ENCODE measurements at places on chromosomes 2 and 18. TPM values are rescaled to one million over a fixed set of nuclear protein-coding genes. Genes with fewer than 3 reads are reported as not detected.

TSPYL6 gene
- total RNA-seq, result not detected

ACSL3 gene
- total RNA-seq, result 130 TPM

FHOD3 gene
- total RNA-seq, result 8.7 TPM

MYOM1 gene
- 0.38 TPM for total RNA-seq

TXNDC9 gene
- 48.1 TPM for total RNA-seq

PDCD1 gene
- total RNA-seq, result 0.38 TPM

OSBPL6 gene
- total RNA-seq, result 8.5 TPM

GRCh38 chr2:216659276-216659675 lies 26.1 kb downstream of the IGFBP2 start:
- DNase-seq, result no peak

DNA sequence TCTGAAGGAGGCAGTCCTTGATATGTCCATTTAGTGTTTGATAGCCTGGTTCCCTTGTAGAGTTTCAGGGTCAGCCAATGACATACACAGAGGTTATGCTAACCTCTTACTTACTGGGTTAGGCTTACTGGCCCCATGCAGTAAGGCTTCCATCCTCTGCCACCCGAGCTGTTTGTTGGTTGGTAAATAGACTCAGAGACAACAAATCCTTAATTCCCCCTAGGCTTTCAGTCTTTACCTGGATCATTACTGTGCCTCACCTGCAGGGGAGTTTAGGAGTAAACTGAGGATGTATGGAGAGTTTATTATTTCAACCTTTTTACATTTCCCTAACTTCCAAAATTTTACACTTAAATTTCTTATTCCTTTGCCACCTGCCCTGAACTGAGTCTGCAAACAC lies 452.7 kb upstream of the HNMT start:
- DNase-seq, result peak; percentile 16

GRCh38 chr2:38407111-38407682 lies 30.1 kb upstream of the ATL2 start:
- DNase-seq, result no peak

DNA sequence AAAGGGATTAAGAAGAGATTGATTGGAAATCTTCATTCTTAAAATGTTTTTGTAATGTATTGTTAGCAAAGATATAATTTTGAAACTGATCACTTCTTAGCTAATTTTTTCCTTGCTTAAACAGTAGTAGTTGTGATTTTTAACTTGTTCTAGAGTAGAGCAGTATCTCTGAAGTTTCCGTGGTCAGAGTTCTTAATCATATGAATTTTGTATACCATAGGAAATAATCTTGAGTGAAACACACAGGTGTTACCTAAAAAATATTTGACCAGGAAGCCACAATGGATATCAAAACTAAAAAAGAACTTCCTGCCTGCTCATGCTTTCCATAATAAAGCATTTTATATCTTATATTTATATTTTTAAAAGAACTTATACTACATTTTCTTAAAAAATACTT lies 907.1 kb downstream of the ERBB4 start:
- no peak for DNase-seq

DNA sequence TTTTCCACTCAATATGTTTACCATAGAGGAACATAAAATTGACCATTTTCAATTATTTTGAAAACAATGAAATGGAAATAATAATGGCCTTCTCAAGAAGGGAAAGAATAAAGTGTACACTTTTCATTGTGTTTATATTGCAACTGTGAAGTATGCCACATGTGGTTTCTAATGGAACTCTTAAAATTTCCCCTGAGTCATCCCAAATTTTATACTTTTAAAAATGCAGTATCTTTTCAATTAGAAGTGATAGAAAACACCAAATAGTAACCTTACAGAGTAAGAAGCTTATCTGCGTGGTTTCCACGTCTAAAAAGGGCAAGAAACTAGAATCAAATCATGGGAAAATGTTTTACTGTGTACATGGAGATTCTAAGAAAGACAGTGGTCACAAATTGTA lies 70.0 kb downstream of the SCG2 start:
- no peak for DNase-seq

DNA sequence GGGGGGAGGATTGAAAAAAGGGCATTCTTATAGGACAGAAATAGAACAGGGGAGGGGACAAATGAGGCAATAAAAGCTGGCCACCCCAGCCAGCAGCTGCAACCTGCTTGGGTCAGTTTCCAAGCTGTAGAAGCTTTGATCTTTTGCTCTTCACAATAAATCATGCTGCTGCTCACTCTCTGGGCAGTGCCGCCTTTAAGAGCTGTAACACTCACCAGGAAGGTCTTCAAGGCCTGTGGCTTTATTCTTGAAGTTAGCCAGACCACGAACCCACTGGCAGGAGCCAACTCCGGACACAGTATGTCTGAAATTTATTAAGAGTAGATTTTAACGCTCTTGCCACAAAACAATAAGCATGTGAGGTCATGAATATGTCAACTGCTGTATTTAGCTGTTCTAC lies 649.9 kb upstream of the RAB6C start:
- DNase-seq, result no peak

DNA sequence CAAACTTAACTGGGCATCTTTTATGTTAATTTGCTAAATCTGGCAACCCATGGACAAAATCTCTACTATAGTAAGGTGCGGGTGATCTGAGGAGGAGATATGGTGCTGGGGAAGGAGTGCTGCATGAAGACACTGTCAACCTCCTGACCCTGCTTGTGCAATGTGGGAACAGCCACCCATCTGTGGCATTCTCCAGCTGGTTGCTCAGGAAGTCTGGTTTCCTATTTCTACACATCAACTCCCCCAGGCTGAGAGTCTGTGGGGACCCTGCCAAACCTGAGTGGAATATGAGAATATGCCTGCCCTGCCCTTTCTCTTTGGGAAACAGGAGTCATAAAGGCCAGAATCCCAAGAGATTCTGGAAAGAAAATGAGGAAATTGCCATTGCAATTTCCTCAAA lies 60.1 kb upstream of the PAX3 start:
- no peak for DNase-seq

DNA sequence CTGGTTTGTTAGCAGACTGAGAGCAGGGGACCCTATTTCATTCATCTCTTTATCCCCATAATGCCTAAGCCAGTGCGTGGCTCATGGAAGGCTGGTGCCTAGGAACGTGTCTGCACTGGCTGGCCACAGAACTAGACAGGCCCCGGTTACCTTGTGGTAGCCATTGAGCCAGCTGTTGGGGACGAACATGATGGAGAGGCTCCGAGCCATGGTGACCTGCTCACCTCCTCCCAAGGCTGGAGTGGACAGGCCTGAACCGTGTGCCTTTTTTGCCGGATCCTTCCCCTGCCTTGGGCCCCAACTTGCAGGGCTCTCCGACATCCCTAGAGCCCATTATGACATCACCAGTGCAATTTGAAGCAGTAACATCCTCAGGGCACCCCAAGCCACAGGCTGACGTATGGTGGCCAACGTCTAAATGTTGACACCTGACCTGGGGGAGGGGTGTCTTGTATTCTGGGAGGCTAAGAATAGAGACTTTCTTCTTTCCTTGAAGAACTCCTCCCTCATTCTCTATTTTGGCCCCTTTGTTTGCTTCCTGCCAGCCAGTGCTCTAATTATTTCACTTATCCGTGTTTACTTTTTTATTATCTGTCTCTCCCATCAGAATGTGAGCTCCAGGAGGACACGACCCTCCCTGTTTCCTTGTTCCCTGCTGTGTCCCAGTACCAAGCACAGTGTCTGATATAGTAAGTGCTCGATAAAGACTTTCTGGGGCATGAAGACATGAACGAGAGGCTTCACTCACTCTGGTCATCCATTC lies 12.2 kb upstream of the DNPEP start:
- no peak for DNase-seq

- no peak for DNase-seq
Observed at GRCh38 chr18:61201511-61201910, 131.7 kb upstream of the CDH20 start.

GRCh38 chr2:10124538-10125045 lies 2.1 kb downstream of the RRM2 start:
- peak; percentile 78 for DNase-seq

DNA sequence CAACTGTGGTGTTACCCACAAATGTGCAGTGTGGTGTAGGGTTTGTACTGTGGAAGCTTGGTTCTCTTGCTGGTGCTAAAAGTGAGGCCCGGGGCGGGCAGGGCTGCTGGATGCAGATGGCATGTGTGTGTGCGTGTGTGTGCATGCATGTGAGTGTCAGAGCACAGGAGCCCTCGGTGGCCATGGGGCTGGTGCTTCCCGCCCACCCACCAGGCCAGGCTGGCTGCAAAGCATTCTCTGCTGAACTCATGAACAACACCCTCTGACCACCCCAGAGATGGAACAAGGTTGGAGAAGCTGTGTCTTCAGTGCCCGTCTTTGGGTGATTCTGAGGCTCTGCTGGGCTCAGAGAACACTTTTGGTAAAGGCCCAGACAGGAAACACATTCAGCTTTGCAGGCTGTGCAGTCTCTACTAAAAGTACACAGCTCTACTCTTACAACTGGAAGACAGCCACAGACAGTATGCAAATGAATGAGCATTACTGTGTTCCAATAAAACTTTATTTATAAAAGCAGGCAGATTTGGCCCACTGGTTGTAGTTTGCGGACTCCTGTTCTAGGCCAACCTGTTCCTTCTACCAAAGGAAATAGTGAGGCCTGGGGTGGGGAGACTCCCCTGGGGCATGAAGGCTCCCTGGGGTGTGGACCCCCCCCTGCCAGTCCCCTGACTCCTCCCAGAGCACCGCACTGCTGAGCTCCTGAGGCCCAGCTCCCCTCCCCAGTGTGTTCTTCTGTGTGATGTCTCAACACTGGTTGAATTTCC lies 225.3 kb upstream of the HDAC4 start:
- no peak for DNase-seq

DNA sequence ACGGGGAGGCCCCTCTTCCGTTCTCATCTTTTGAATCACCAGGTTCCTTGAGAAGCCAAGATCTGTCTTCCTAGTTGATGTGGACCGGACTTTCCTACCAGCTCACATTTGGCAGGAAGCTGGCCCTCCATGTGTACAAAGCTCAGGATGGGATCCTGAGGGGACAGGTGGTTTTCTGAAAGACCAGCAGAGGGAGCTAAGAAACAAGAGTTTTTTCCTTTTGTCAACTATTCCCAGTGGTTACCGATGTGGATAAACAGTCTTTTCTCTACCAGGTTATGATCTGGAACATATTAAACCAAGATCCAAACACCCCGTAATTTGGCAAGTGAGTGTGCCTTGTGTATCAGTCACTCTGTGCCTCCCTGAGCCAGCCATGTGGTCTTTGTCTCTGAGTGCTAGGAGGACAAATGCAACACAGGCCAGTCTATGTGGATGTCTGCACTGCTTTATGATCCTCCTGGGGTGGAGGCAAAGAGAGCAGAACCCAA lies 25.1 kb upstream of the ARHGAP25 start:
- DNase-seq, result peak; percentile 86

- DNase-seq, result no peak
Observed at GRCh38 chr2:219720956-219721355, 93.5 kb downstream of the SLC4A3 start.

- DNase-seq, result no peak
Observed at GRCh38 chr2:36163520-36164254, 191.9 kb upstream of the CRIM1 start.

DNA sequence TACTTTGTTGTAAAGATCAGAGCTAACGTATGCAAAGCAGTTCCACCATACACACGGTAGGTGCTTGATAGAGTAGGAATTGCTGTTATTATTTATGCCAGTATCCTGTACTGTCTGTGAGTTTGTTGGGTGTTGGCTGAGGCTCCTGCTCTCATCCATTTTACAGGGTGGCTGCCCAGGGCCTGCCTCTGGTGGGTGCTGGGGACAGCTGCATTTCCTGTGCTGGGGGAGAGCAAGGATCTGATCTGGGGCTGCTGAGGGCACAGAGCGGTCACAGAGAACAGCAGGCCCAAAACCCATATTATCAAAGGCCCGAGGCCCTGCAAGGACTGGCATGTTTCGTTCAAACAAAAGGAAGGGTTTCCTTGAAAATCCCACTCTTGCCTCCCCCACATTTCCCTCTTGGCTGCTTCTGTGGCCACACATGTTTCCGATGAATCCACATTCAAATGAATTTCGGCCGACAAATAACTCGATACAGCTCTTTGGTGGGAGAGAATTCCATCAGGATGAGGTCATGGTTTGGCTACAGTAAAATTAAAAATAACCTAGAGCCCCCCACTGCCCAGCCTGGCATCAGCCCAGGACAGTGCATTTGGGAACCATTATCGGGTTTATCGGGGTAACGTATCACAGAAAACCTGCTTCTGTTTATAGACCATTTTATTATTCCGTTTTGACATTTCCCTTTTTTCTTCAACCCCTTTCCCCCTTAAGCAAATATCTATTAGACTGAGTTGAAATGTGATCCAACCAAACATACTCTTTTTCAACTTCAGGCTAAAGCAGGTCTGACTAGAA lies 143.4 kb downstream of the CYRIA start:
- DNase-seq, result no peak

GRCh38 chr2:48259811-48260210 lies 270.1 kb upstream of the STON1 start:
- DNase-seq, result no peak

- no peak for DNase-seq
Observed at GRCh38 chr2:216936954-216937357, 77.1 kb upstream of the TNP1 start.

GRCh38 chr2:164868563-164869419 lies 27.2 kb upstream of the COBLL1 start:
- DNase-seq, result no peak

DNA sequence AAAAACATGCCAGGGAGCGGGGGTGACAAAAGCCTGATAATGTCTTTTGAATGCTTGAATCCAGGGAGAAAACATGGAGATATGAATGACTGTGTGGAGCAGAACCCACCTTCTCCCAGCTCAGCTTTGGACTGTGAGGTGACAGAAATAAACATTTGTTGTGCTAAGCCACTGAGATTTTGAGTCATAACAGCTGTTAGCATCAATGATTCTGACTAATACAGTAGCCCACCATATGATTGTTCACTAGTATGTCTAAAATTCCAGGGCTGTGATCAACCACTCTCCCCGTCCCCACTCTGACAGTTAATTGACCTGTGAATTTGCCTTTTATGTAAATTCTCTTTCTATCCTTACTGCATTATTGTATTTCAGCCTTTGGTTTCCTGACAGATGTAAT lies 69.1 kb downstream of the PDK1 start:
- no peak for DNase-seq

DNA sequence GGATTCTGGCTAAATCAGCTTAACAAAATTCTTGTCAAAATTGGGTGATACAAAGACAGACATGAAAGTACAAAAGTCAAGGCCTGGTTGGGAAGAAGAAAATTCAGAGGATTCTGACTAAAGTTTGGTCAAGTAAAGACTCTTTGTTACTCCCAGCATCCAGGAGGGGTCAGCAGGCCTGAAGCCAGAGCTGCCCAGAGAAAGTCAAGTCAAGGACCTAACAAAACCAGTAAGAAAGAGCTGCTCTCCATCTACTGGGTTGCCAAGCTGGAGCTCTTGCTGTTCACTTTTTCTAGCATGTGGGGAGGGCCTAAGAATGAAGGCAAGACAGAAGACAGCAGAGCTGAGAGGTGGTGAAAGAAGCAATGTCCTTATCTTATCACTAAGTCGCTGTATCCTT lies 143.3 kb downstream of the C1D start:
- DNase-seq, result no peak

- DNase-seq, result no peak
Observed at GRCh38 chr2:19198381-19198780, 160.0 kb downstream of the OSR1 start.
